ENCODE measurements at places on chromosomes 6 and 20.

- DNase-seq, result no peak
These were observed 41.5 kb downstream of the SNRNP48 start for GRCh38 chr6:7631466-7631865.

- no peak for DNase-seq
These were observed 41.4 kb downstream of the DTNBP1 start for GRCh38 chr6:15621203-15622044.

GRCh38 chr6:129476810-129477209 is 233.2 kb downstream of the ARHGAP18 start:
- DNase-seq, result no peak

- no peak for DNase-seq
These were observed 17.9 kb downstream of the RPF2 start for GRCh38 chr6:110999634-111000270.

DNA sequence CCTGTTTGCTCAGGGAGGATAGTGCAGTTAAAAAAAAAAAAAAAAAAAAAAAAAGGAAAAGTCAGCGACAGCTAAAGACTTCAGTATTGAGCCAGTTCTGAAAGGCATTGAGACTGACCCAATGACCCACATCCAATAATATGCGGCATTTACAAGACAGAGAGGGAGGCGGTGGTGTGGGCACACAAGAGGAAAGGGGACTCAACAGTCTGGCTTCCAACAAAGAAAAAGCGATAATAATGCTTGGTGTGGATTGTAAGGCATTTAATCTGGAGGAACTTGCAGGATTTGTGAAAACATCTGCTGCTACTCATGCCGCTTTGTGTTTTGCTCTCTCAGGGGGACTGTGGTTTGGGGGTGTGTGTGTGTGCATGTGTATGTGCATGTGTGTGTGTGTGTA is 784.3 kb upstream of the CHD6 start:
- no peak for DNase-seq

DNA sequence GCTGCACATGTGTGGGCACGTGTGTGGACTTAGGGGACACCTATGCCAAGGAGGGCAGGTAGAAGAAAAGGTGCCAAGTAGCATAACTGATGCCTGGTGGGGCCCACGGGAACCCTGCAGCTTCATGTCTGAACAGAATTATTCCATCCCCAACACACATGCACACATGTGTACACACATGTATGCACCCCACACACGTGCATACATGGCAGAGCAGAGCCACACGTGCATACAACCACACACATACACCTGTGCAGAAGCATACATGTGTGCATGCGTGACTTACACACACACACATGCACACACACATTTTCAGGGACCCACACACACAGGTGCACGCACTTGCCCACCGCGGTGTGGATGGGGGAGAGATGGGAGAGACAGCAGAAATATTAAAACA is 51.7 kb upstream of the CHRNA4 start:
- no peak for DNase-seq

DNA sequence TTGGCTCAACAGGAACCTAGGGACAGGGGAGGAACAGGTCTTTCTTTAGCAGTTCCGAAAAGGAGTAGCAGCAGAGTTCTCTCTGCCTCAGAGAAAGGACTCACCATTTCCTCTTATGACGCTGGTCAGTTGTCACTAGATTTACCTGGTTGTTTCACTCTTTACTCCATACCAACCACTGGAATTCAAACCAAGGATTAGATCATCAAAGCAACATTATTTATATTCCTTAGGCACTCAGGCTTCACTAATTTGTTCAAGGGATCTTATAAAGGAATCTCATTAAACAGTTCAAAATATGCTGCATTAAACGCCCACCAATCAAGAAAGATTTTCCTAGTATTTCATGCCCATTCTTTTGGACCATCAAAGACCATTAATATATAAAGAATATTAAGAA is 1129.5 kb upstream of the MAP3K7 start:
- no peak for DNase-seq

DNA sequence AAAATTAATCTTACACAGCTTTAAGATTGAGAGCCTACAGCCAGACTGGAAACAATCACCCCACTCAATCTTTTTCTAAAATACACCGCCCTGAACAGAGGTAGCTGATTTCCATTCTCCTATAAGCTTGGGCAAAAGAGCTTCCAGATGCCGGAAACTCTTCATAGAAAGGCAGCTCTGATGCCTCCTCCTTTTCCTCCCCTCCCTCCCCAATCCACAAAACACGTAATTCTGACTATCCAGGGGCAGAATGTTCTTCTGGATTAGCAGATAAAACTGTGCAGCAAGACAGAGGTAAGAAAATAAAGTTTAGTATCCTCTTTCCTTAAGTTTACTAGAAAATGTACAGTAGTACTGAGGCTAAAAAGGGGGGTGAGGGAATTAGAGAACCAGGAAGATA is 15.8 kb downstream of the ADNP start:
- no peak for DNase-seq

DNA sequence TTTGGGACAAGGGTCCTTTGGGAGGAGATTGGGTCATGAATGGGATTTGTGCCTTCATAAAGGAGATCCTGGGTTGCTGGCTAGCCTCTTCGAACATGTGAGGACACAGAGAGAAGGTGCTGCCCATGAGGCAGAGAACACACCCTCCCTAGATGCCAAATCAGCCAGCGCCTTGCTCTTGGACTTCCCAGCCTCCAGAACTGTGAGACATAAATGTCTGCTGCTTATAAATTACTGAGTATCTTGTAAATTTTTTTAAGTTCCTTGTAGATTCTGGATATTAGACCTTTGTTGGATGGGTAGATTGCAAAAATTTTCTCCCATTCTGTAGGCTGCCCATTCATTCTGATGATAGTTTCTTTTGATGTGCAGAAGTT is 297.5 kb upstream of the FOXQ1 start:
- no peak for DNase-seq

GRCh38 chr6:3336066-3336786 is 77.5 kb downstream of the PSMG4 start:
- no peak for DNase-seq

DNA sequence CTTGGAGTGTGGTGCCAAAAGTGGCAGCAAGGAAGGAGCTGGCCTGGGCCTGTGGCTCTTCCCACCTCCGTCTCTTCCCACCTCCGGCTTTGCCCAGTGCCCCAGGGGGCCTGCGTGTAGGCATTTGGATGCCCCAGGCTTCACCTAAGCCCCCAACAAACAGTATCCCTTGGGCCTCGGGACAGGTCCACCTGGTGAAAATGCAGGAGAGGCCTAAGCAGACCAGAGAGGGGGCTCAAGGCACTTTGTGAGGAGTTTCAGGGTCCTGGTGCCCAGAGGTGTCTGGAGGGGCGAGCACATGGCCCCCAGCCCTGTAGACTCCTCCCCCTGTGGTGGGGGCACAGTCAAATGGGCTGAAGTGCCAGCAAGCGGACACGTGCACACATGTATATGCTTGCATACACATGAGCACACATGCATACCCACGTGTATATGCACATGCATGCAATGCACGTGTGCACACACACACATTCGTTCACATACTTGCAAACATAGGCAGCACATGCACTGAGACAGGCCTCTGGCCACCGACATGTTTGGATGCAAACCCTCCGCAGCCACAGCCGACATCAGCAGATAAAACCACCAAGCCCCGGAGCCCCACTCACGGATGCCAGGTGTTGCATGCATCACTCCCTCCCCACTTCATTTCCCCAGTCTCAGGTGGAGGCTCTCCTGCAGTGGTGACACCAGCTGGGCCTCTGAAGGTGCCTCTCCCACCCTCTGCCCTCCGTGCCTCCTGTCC is 124.5 kb downstream of the TAF4 start:
- no peak for DNase-seq

- DNase-seq, result no peak
These were observed 159.0 kb downstream of the TRMT11 start for GRCh38 chr6:126145351-126145750.

DNA sequence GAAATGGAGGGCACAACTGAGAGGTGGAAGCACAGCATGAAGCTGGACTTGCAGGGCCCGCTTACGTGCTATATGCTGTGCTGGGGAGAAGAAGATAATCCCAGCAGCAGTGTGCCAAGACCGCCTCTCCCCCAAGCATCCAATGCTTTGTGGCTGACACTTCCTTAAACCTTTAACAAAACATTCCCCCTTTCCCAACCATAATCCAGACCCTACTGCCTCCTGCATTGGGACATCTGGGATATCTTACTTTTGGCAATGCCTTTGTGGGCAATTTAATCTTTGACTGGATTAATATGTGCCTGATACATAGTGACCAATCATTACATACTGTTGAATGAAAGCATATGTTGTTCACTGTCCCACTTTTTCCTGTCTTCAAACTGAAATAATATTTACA is 3.1 kb upstream of the TENT5A start:
- DNase-seq, result no peak

DNA sequence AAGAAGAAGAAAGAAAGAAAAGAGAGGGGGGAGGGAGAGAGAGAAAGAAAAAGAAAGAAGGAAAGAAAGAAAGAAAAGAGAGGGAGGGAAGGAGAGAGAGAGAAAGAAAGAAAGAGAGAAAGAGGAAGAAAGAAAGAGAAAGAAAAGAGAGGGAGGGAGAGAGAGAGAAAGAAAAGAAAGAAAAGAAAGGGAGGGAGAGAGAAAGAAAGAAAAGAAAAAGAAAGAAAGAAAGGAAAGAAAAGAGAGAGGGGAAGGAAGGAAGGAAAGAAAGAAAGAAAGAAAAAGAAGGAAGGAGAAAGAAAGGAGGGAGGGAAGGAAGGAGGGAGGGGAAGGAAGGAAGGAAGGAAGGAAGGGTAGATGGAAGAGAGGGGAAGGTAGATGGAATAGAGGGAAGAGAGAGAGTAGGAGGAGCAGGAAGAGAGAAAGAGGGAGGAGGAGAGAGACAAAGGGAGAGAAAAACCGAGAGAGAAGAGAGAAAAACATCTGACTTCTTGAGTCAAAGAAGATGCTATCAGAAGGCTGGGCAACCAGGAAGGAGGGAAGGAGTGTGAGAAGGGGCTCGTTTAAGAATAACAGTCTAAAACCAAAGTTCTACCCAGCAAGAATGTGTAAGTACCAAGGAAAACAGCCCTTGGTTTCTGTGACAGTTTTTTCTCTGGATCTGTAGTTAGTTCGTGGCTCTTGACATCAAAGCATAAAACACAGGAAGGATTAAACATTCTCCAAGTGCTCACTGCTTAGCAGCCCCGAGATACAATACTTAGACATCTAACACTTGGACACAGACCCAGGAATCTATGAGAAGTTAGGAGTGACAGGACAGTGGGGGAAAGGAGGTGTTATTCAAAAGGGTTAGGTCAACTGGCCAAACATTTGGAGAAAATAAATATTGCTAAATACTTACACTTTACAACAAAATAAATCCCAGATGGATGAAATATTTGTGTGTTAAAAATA is 131.9 kb upstream of the STMND1 start:
- no peak for DNase-seq

DNA sequence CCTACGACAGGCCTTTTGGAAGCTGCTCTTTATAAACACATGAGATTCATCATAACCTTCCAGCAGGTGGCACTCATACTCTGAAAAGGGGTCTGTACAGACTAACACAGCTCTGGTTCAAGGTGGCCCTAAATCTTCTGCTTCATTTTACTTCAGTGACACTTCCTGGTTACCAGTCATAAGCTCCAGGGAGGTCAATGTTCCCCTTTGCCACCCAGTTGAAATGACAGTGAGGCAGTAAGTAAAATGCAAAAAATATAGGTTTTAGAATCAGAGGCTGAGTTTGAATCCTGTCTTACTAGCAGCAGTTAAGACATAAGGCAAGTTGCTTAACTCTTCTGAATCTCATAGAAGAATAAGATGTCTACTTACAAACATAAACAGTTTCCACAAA is 132.8 kb downstream of the CDK19 start:
- DNase-seq, result peak; percentile 63

DNA sequence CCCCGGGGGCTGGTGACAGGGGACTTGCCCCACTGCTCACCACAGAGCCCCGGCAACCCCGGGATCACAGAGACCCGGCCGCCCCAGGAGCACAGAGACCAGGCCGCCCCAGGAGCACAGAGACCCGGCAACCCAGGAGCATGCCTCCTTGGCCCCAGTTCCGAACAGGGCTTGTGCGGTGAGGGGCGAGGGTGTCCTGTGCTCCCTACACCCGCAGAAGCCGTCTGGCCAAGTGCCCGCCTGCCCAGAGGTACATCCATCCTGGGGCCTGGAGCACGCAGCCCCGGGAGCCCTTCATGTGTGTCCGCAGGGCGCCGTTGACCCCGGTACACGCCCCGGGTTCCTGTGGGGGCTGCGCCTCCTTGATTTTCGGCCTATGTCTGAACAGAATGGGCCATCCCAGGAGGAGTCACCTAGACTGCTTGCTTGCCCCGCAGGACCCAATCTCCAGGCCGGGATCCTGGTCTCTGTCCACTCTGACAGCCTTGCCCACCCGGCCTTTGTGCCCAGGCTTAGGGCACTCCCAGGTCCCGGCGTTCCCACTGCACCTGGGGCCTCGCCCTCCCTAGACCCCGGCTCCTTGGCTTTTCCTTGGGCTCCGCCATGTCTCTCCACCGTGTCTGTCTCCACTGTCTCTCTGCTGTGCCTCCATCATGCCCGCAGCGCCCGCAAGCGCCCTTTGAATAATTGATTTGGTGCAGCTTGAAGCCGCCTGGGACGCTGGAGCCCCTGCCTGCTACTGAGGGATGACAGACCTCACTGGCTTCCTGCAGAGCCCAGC is 219.8 kb downstream of the ERMARD start:
- DNase-seq, result peak; percentile 45

GRCh38 chr20:38286586-38287531 is 17.1 kb upstream of the BPI start:
- no peak for DNase-seq

DNA sequence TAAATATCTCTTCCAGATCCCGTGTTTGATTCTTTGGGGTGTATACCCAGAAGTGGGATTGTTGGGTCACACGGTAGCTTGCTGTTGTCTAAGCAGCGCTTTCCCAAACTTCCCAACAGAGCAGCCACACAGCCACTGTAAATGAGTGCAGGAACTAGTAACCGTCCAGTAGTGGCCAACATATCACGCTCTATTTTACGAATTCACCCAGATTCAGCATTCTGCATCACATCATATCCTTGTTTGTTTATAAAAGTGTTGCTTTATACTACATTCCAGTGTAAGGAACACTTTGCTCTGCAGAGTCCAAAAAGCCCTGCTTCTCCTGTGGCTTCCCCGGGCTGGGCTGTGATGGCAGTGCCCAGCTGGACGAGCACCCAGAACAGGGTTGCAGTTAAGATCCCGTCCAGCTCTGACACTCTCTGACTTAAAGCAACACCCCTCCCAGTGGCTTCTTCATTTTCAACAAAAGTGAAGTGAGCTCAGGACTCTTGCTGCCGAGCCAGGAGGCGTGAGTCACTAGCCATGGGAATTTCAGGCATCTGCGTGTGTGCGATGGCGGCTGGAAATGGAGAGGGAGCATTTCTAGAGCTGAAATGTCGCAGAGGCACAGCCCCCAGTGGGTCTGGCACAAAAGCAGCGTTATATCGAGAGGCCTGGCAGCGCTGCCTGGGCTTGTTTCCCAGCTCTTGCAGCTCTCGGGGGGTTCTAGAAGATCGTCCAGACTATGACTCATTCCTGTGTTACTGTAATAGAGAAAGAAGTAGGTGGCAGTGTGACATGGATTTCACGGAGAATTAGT is 216.3 kb upstream of the ECI2 start:
- DNase-seq, result no peak

DNA sequence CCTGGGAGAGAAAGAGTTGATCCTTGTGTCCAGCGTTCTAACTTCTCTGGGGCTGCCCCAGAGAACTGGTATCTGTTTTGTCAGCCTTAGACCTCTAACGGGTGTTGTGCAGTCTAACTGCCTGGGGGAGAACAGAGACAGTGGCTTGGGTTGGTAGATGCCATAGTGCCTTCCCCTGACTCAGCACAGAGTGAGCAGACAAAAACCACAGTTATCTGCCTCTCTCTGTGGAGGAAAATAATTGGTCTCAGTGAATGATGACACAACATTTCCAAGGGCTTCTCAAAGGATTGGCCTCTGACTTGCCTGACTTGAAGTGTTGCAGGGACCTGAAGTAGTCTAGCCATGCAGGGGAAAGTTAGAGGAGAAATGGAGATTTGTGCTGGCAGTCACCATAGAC is 226.2 kb upstream of the MAN1A1 start:
- no peak for DNase-seq

All from activated CD8-positive, alpha-beta memory T cell treated with anti-CD3 and anti-CD28 coated beads for 24 hours (primary cell).